ENCODE measurements at places on chromosomes 7 and 10.

DNA sequence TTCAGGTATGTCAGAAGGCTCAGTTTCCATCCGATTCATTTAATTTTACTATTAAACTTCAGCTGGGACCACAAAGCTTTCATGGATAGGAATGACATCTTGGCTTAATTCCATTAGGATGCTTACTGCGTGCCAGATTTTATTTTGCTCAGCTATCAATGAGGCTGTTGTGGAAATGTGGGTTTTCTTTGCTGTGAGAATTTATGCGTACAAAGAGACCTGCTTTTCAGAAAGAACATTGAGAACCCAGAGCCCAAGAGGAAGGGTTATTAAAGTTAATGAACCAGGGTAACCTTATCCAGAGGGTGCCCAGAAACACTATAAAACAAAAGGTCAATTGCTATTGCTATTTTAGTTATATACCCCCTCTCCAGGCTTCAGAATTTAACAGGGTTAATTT lies 98.3 kb downstream of the MKLN1 start:
- DNase-seq: peak; percentile 75

DNA sequence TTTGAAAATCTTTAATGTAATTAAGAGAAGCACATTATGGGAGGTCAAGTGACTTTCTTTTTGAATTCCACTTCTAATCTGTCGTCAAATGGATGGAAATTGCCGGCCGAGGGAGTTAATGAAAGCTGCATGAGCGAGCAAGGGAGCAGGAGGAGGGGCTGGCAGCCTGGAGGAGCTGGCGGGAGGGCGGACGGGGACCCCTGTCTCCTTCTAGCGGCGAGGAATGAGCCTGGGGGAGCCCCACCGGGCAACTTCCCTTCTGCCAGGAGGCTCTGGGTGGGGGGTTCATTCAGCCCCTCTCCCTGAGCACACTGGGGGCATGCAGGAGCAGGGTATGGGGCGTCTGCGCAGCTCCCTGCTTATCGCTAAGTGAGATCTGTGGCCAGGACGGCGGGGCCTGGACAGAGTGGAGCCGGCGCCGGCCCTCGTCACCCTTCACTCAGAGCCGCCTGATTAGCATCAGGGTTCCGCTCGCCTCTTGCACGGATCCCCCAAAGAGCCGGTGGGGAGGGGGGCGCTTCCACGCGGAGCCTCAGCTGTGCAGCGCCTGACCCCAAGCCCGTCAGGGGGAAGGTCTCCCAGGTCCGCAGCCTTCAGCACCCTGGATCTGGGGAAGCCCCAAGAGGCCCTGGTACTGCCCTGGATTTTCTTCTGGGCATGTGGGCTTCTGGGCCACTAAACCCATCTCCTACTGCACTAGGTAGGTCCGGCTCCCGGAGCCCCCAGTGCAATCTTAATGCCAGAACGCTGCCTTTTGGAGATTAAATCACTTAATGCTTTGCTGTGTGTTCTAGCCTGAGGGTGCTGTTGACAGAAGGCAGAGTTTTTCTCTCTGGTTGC lies 680.8 kb downstream of the LRMDA start:
- DNase-seq: no peak

DNA sequence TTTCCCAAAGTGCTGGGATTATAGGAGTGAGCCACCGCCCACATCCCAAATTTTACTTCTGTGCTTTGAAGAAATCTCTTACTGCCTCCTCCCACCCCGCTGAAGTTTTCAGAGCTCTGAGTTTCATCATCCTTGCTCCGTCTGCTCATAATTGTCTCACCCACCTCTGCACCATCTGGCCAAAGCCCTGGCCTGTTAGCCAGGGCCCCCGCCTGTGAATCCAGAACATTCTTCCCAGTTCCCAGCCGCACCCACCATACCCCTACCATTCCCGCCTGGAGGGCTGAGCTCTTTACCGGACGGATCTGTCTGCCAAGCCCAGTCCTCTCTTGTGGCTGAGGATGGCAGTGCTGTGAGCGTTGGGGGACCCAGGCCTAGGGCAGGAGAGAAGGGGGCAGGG lies 14.5 kb downstream of the SSC4D start:
- DNase-seq: no peak

GRCh38 chr7:41439515-41439879 lies 263.4 kb downstream of the INHBA start:
- DNase-seq: no peak

DNA sequence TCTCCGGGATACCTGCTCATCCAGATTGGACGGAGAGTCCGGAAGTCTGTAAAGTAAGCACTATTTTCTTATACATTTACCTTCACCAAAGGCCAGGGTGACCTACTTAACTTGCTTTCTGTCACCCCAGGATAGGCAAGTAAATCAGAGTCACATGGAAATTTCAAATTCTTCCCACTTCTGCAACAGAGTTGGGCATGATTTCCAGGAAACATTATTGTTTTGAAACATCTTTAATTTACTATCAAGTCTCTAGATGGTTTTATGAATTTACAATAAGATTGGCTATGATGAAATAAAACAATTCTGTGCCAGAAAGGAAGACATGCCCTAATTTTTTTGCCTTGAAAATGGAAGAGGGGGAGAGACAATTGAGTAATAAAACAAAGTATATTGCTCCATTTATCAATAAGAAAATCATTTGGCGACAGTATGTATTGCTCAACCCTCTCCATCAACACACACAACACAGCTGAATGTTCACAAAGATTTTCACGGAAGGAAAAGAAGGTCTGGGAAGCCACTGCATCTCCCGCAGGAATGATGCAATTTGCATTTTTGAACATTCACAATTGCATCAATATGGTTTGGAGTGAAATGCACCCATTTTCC lies 702.8 kb downstream of the PARD3 start:
- DNase-seq: no peak

DNA sequence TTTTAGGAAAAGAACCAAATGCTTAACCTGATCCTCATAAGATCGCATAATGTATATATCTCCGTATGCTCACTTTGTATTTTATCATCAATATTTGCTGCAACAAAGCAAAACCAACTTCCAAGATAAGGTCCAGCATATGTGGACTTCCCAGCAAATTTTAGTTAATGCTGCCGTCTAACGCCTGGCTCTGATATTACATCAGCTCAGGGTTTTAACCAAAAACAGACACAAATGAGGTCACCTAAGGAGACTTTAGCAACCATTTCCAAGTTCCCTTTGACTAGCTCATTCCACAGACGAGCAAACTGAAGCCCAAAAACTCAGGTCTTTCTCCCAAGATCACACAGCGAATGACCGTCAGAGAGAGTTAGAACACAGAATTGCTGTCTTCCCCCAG lies 59.4 kb upstream of the UCN3 start:
- no peak for DNase-seq

DNA sequence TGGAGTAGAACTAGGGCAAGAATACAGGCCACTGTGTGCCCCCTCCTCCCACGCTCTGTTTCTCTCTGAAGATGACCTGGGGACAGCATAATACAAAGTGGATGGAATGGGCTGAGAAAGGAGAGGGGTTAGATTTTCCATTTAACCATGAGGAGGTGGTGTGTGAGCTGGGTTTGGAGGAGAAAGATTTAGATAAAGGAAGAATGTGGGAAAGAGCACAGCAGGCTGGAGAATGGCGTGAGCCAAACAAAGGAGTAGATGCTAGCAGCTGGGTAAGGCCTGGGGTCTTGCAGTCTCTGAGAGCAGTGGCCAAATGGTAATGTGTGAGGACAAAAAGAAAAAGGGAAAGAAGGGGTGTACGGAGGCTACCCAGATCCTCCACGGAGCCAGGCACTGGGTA lies 8.6 kb downstream of the PNLIPRP2 start:
- DNase-seq: no peak

GRCh38 chr7:4713183-4713784 lies 31.2 kb downstream of the FOXK1 start:
- DNase-seq: no peak

DNA sequence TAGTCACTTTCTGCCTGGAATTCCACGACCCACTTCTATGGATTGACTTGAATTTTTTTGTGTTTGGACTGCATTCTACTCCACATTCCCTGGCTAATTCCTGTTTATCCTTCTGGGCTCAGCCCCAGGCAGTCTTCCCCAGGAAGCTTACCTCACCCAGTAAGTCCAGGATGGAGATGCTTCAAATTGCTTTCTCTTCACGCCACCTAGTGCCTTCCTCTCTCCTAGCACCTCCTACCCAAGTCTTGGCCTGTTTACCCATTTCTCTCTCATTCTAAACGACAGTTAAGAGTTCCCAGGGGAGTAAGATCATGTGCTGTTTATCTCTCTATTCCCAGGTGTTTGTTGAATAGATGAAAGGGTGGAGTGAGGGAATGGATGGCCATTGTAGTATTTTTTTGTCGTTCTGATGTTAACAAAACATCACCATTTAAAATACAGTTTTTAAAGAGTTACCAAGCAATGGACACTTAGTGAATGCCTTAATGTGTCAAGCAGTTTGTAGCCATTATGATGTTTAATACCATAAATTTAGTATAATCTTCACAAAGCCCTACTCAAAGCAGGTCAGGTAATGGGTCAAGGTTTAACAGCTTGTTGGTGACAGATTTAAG lies 45.5 kb upstream of the TARP start:
- DNase-seq: peak; percentile 84

DNA sequence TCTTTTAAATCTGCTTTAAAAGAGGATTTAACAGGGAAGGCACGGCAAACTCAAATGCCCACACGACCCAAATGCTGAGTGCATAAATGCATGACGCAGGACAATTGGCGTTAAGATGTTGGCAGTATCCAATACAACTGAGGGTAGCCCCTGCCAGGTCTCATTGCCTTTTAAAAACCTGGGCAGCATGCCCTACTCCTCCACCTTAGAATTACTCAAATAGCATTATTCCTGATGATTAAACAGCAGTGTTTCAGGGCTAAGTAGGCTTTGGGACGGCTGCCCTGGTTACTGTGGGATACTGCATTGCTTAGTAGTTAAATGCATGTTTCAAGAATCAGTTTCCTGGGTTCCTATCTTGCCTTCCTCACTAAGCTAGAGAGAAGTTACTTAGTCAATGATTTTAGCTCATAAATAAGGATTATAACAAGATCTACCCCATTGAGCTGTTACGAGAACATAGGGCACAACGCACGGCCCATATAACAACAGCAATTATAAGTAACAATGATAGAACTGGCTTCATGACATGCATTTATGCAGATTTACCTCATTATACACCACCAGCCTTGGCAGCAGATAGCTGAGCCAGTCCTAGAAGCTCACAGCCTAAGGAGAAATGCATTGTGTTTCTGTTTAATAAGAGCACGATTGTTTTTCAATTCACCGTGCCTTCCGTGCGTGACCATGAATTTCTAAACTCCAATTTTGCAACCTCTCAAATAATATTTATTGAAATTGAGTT lies 7.9 kb downstream of the TUBAL3 start:
- DNase-seq: no peak

- no peak for DNase-seq
These were observed 24.4 kb upstream of the VSIR start for GRCh38 chr10:71797533-71798307.

DNA sequence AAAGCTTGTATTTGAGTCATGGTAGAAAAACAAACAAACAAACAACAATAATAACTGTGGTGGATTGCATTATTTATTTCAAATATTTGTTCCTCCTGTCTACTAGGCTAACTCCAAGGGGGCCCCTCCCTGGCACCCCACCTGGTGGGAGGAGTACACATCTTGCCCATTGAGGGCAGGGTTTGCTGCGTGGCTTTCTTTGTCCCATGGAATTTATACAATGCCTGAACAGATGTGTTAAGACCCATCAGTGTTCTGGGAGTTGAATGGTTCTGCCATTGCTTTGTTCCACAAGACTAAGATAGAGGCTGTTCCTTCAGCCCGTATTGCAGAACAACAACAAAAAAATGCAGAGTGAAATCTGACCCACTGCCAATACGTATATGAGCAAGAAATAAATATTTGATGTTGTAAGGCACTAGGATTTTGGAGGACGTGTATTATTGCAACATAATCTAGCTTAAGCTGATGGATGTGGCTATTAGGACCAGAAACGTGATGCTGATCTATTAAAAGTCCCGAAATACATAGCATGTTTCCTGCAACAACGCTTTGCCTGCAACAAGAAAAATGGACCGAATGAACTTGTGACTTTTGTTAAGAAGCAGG lies 119.1 kb upstream of the JCAD start:
- DNase-seq: no peak

GRCh38 chr7:148011753-148012152 lies 578.8 kb upstream of the C7orf33 start:
- no peak for DNase-seq

DNA sequence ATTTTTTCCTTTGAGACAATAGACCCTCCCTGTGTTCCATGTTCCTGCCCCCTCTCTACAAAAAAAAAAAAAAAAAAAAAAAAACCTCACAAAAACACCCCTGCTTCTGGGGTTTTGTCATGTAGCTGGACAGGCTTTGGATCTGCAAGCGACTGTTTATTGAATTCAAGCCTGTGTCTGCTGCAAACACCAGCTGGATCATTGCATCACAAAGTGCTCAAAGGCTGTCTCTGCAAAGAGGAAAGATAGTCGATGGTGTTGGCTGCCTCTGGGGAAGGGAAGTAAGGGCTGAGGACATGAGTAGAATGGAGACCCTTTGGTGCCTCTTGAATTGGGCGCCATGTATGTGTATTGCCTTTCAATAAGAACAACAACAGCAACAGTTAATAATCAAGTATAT lies 471.2 kb downstream of the PLXNA4 start:
- no peak for DNase-seq
